ENCODE measurements at places on chromosomes 16 and 17.

DNA sequence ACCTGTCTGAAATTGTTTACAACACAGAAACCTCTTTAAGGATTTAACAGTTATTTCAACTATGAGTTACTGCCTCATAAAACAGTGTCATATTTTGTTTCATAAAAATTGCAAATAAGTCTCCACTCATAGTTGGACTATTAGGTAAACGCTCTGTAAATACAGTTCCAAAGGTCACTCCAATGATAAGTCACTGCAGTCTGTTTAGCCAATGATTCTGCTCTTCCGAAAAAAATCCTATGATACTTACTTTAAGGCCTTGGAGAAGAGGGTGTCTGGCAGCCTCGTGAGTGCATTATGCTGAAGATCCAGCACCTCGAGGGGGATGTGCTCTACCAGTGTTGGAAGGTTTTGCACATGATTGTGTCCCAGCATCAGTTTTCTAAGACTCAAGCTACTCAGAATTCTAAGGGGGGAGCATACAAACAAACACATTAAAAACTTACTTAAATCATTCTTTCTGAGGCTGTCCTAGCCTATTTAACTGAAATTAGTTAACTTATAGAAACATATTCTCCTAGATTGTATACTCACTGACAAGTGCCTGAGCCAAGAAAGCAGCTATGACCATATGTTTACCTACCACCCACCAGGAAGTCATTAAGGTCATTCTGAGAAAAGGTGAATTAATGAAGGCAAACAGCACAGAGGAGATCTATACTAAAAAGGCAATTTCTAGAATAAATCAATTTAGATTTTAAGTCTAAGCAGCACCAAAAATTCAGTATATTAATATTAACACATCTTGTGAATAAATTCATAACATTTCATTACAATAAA lies 41.1 kb downstream of the MARVELD3 start:
- no peak for DNase-seq

- DNase-seq, result no peak
Observed at GRCh38 chr17:53353919-53354351, 468.8 kb upstream of the KIF2B start.

GRCh38 chr16:4415538-4416199 lies 727 bp downstream of the CORO7 start:
- DNase-seq, result peak; percentile 90

DNA sequence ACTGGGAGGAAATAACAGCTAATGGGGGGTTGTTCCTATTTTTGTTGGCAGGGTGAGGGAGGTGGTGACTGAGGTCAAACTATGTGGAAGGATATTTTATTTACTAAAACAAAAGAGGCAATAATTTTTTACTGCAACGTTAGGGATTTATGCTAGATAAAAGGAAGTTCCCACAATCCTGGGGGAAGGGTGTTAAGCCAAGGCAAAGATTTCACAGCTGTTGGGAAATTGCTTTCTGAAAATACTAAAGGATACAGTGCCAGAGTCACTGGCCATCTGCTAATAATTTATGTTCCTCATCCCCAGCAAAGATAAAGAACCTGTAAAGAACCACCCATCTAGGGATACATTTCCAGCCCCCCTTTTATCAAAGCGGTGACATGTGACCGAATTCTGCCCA lies 756.0 kb upstream of the RBFOX1 start:
- no peak for DNase-seq

DNA sequence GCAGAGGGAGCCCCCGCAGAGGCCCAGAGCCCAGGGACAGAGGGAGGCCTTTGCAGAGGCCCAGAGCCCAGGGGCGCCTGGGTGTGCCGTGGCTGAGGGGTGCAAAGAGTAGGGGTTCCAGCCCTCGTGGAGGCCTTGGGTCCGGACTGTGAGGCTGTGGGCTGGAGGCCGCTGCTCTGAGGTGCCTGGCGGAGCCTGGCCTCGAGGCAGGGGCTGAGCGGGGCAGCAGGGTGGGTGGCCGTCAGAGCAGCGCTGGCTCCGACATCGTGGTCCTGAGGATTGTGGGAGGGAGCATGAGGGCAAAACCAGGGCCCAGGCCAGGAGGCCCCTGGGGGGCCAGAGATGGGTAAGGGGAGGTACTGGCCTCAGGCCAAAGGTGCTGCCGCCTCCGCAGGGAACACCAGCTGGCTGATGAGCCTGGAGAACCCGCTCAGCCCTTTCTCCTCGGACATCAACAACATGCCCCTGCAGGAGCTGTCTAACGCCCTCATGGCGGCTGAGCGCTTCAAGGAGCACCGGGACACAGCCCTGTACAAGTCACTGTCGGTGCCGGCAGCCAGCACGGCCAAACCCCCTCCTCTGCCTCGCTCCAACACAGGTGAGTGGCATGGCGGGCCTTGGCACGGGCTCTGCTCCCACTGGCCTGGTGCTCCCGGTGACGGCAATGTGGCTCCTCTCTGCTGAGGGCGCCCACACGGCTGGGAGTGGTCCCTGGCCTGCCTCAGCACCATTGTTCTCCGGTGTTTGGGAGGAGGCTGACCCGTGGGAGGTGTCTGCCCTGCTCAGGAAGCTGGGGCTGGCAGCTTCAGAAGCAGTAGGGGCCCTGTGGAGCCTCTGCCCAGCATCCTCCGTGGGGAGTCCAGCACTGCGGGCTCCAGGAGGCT lies 33.7 kb downstream of the TSC2 start:
- peak; percentile 21 for DNase-seq

DNA sequence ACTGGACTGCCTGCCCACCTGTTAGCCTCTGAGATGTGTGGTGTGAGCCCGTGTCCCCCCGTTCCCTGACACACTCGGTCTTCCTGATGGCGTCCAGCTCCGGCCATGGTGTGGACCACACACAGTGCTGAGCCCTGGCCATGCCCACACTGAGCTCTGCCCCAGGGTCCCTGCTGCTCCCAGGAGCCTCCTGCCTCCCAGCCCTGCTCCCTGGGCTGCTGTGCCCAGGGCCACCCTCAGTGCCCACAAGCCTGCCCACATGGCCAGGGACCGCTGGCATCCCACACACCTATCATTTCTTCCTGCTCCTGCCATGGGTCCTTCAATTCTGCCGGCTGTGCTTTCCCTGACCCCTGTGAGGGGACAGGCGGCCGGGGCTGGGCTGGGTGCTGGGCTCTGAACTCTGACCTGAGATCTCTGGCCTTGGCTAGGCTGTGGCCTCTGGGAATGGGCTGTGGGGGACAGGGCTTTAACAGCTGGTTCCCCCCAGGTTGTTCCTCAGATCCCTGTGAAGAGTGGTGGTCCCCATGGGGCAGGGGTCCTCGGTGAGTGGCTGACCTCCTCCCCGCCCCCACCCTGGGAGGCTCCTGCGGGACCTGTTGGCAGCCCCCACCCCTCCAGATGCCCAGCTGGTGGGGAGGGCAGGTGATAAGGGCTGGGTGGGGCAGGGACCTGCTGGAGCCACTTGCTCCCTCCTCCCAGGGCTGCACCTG lies 4.0 kb downstream of the CEMP1 start:
- DNase-seq, result no peak

DNA sequence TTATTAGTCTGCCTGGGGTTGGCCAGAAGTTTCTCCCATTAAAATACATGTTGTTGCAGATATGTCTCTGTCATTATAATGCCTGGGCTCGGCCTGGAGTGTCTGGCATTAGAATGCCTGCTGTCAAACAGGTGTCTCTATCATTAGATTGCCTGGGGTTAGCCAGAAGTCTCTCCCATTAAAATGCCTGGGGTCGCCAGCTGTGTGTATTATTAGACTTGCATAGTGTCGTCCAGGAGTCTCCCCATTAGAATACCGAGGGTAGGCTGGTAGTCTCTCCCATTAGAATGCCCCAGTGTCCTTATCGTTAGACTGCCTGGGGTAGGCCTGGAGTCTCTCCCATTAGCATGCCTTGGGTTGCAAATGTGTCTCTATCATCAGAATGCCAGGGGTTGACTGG lies 2270.8 kb downstream of the TP53TG3F start:
- DNase-seq, result no peak

GRCh38 chr17:16975277-16975651 lies 3.3 kb upstream of the TNFRSF13B start:
- DNase-seq, result peak; percentile 38

- no peak for DNase-seq
Observed at GRCh38 chr16:17275076-17276009, 195.4 kb downstream of the XYLT1 start.

GRCh38 chr17:73096211-73096610 lies 3.7 kb upstream of the SLC39A11 start:
- peak; percentile 92 for DNase-seq

- DNase-seq, result no peak
Observed at GRCh38 chr17:50115756-50116155, 14.2 kb downstream of the SAMD14 start.

DNA sequence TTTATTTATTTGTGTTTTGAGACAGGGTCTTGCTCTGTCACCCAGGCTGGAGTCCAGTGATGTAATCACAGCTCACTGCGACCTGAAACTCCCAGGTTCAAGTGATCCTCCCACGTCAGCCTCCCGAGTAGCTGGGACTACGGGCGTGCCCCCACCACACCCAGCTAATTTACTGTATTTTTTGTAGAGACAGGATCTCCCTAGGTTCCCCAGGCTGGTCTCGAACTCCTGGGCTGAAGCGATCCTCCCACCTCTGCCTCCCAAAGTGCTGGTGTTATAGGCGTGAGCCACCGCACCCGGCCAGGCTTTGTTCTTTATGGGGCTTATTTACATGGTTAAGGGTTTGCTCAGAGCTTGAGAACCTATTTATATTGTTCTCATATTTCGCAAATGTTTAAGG lies 5.8 kb upstream of the MEIOB start:
- no peak for DNase-seq

- DNase-seq, result peak; percentile 88
Observed at GRCh38 chr16:65763640-65764305, 602.7 kb upstream of the CDH5 start.

DNA sequence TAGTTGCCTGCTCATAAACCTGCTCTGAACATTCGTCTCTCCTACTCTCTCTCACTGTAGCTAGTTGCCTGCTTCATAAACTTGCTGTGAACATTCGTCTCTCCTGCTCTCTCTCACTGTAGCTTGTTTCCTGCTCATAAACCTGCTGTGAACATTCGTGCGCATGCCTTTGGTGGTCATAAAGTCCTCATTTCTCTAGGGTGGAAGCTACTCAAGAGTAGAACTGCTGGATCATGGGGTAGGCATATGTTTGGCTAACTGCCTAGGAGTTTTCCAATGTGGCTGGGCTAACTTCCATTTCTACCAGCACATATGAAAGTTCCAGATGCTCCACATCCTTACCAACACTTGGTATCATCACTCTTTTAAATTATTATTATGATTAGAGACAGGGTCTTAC lies 174.6 kb upstream of the RPH3AL start:
- DNase-seq, result no peak

GRCh38 chr17:6862825-6863224 lies 31.3 kb upstream of the TEKT1 start:
- DNase-seq, result peak; percentile 52

GRCh38 chr16:84841787-84842300 lies 22.1 kb downstream of the CRISPLD2 start:
- no peak for DNase-seq

GRCh38 chr17:5700745-5701144 lies 116.4 kb upstream of the NLRP1 start:
- no peak for DNase-seq

GRCh38 chr17:37090941-37091340 lies 142.2 kb downstream of the AATF start:
- no peak for DNase-seq

DNA sequence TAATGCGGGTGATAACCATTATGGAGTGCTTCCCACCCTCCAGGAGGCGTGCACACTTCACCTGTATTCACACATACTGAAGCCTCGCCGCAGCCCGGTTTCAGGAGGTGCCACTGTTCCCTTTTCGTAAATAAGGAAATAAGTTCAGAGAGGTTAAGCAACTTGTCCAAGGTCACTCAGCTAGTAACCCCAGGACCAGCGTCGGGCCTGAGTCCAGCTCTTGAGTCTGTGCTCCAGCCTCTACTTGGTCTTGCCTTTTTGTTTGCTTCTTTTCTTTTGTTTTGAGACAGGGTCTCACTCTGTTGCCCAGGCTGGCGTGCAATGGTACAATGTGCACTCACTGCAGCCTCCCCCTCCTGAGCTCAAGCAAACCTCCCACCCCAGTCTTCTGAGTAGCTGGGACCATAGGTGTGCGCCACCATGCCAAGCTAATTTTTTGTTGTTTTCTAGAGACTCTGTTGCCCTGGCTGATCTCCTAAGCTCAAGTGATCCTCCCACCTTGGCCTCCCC lies 63.5 kb upstream of the CIBAR2 start:
- no peak for DNase-seq

GRCh38 chr16:78894886-78895285 lies 705.7 kb downstream of the MAF start:
- DNase-seq, result no peak

- DNase-seq, result no peak
Observed at GRCh38 chr16:49366669-49367068, 6.9 kb upstream of the C16orf78 start.

- peak; percentile 73 for DNase-seq
Observed at GRCh38 chr17:81365601-81366585, 29.4 kb upstream of the BAHCC1 start.

DNA sequence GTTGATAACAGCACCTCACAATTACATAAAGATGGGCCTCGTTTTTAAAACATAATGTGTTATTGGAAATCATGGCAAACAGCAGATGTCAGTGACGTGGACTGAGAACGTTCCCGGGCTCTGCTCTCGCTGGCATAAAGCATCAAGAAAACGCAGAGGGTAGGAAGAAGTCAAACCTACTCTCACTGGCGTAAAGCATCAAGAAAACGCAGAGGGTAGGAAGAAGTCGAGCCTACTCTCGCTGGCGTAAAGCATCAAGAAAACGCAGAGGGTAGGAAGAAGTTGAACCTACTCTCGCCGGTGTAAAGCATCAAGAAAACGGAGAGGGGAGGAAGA lies 110.6 kb downstream of the VPS53 start:
- no peak for DNase-seq

GRCh38 chr17:17946093-17946492 lies 26.1 kb downstream of the TOM1L2 start:
- DNase-seq, result no peak

DNA sequence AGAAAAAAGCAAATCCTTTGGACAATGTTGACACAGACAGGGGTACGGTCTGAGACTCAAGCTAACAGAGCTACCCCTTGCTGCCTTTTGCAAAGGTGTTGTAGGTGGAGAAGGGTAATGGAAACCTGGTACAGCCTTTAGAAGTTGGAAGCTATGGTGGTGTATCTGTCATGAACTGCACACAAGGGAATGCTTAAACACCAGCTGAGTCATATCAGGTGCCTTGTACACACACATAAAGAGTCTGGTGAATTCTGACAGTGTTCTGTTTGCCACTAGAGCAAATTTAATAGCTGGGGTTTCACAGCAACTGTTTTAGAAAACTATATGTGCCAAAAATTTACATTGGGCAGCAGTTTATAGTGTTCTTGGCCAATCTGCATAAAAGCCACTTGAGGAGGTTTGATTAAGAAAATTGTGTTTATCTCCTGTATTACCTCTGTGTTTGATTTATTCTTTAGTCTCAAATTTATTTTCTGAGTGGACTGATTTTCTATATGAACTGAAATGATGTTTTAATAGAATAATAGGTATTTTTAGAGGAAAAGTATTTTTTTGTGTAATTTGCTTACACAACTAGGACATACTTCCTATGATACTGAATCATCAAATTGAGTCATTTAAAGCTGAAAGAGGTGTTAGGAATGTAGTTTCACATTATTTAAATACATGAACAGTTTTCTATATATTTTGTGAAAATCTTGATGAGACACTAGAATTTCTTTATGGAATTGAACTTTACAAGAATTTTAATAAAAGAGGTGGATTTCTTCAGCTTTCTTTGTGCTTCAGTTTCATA lies 136.9 kb downstream of the MAP2K6 start:
- no peak for DNase-seq

Measured in NB4 (cell line).